ENCODE measurements at places on chromosomes 2 and 18. TPM values are rescaled to one million over a fixed set of nuclear protein-coding genes. Genes with fewer than 3 reads are reported as not detected.

SERPINB13 gene
- not detected for total RNA-seq

GREB1 gene
- 0.27 TPM for total RNA-seq

CRYGC gene
- total RNA-seq, result not detected

SUCLG1 gene
- total RNA-seq, result 30.4 TPM

CCDC85A gene
- 0.27 TPM for total RNA-seq

IL1RL1 gene
- total RNA-seq, result 1.6 TPM

CLEC4F gene
- total RNA-seq, result not detected

POLE4 gene
- 7.3 TPM for total RNA-seq

DNAJC5G gene
- not detected for total RNA-seq

SERPINB3 gene
- total RNA-seq, result not detected

C1QL2 gene
- total RNA-seq, result not detected

RAB31 gene
- total RNA-seq, result 1.9 TPM

RBKS gene
- total RNA-seq, result 7.0 TPM

HOXD4 gene
- total RNA-seq, result not detected

SP100 gene
- total RNA-seq, result 45.8 TPM

PNPT1 gene
- total RNA-seq, result 7.0 TPM

UGT1A1 gene
- not detected for total RNA-seq

HRH4 gene
- 0.54 TPM for total RNA-seq

FAM117B gene
- total RNA-seq, result 4.3 TPM

NDUFAF7 gene
- total RNA-seq, result 10.8 TPM

ZEB2 gene
- 117 TPM for total RNA-seq

ACSL3 gene
- total RNA-seq, result 18.9 TPM

EMILIN1 gene
- 31.2 TPM for total RNA-seq

SRD5A2 gene
- not detected for total RNA-seq

NEU2 gene
- total RNA-seq, result not detected

MTCL1 gene
- 1.9 TPM for total RNA-seq

CPO gene
- not detected for total RNA-seq

SERPINB4 gene
- not detected for total RNA-seq

AMER3 gene
- under 0.01 TPM for total RNA-seq

VSNL1 gene
- not detected for total RNA-seq

GFPT1 gene
- total RNA-seq, result 4.6 TPM

Measured in hematopoietic multipotent progenitor cell (in vitro differentiated cells).